NCI-H2171 (cell line): ENCODE measurements at places on chromosomes 6 and 20.

GRCh38 chr6:5422321-5422915 is 161.1 kb downstream of the FARS2 start:
- peak; percentile 10 for DNase-seq

- DNase-seq = no peak
These were observed 118.9 kb downstream of the TMEM170B start for GRCh38 chr6:11656491-11656890.

DNA sequence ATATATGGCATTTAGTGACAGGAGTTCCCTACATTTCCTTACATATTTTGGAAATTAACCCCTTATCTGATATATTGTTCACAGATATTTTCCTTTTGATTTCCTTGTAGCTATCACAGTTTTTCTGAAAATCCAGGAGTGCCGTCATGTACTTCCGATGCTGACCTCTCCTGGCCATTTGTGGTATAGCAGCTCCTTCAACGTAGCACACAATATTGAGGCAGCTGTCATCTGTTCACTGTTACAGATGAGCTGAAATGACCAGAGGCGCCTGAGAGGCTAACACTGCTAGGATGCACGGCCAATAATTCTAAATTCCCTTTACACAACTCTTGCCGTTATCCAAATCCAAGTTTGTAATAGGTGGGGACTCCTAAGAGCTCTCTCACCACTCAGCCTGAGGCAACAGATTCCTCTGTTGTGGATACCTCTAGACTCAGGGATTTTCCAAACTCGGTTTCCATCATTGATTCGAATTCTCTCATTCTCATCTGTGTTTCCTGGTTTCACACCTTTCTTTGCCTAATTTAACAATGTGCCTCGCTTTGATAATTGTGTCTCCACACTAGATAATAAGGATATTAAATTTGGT is 53.0 kb downstream of the MMUT start:
- peak; percentile 23 for DNase-seq

GRCh38 chr6:65410309-65410708 is 296.7 kb downstream of the EYS start:
- DNase-seq = no peak

GRCh38 chr20:64161356-64162238 is 2.7 kb upstream of the MYT1 start:
- no peak for DNase-seq

GRCh38 chr6:34813028-34813713 is 21.3 kb downstream of the BLTP3A start:
- DNase-seq = peak; percentile 55

GRCh38 chr20:34065260-34065659 is 46.8 kb downstream of the EIF2S2 start:
- no peak for DNase-seq

GRCh38 chr6:109360281-109360680 is 22.0 kb downstream of the CD164 start:
- DNase-seq = no peak

- DNase-seq = no peak
These were observed 9.5 kb downstream of the CBFA2T2 start for GRCh38 chr20:33499355-33499754.

- no peak for DNase-seq
These were observed 36.8 kb downstream of the PTCHD4 start for GRCh38 chr6:48073976-48074767.

GRCh38 chr6:33271117-33271467 is 584 bp downstream of the VPS52 start:
- DNase-seq = peak; percentile 51

GRCh38 chr20:21344206-21344900 is 41.2 kb downstream of the XRN2 start:
- no peak for DNase-seq

DNA sequence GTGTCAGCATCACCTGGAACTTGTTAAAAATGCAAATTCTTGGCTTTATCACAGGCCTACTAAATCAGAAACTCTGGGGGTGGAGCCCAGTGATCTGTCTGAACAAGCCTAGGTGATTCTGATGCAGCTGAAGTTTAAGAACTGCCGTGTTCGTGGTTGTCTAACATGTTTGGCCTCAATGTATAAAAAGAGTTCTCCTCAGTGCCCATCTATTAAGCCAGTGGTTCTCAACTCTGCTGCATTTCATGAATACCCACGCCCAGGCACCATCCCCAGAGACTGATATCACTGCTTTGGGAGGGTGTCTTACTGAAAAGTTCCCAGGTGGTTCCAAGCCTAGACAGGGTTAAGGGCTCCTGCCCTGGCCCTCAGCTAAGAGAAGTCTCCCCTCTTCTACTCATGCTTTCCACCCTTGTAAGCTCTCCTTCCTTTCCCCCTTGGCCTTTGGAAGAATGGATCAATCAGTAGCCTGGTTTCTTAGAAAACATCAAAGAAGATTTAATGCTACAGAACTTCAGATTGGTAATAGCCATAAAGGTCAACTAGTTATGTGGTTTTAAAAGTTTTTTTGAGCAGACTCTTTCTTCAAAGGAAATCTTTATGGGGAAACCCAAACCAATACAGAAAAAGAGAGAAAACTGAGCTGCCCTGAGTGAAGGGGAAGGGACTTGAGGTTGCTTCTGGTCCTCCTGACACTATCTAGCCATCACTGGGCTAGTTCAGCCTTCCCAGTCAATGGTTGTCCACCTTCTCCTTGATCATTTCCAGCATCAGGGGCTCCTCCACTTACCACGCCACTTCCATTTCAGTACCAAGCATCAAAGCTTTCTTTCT is 38.9 kb upstream of the TNFAIP3 start:
- DNase-seq = no peak

DNA sequence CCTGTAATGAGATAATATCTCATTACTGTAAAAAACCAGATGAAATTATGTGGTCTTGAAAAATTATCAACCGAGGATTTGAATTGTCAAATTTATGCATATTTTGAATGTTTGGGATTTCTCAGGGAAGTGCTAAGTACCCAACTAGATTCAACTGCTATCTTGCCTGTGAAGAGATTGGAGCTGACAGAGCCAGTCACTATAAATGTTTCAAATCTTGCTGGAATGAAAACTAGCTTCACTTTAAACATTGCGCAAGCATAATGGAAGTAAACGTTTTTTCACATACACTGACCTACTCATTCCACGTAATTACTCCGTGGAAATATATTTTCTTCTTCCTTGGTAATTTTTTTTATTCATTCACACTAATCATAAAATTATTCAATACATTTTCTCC is 46.7 kb downstream of the TMEM170B start:
- no peak for DNase-seq

DNA sequence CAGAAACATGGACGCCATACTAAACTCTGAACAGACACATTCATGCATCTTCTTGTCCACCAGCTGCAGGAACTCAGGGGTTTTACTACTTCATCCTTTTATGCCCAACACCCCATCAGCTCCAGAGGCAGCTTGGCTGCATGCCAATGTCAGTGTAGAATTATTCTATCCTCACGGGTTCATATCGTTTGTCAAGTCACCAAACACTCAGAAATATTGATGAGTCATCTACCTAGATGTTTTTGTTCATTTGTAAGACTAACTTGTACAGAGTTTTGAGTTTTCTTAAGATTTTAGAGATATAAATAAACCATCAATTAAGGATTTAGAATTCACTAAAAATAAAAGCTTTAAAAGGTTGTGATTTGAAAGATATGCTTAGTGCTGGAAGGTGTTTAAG is 590.7 kb upstream of the FLRT3 start:
- DNase-seq = peak; percentile 54

GRCh38 chr6:170096803-170097504 is 193.9 kb downstream of the DLL1 start:
- no peak for DNase-seq

GRCh38 chr20:49214571-49214970 is 4.6 kb upstream of the DDX27 start:
- no peak for DNase-seq

- DNase-seq = no peak
These were observed 113.9 kb upstream of the NAA20 start for GRCh38 chr20:19903168-19903811.

GRCh38 chr20:18267815-18268214 is 20.5 kb upstream of the ZNF133 start:
- DNase-seq = no peak

GRCh38 chr6:106046116-106046853 is 39.9 kb upstream of the PRDM1 start:
- no peak for DNase-seq

DNA sequence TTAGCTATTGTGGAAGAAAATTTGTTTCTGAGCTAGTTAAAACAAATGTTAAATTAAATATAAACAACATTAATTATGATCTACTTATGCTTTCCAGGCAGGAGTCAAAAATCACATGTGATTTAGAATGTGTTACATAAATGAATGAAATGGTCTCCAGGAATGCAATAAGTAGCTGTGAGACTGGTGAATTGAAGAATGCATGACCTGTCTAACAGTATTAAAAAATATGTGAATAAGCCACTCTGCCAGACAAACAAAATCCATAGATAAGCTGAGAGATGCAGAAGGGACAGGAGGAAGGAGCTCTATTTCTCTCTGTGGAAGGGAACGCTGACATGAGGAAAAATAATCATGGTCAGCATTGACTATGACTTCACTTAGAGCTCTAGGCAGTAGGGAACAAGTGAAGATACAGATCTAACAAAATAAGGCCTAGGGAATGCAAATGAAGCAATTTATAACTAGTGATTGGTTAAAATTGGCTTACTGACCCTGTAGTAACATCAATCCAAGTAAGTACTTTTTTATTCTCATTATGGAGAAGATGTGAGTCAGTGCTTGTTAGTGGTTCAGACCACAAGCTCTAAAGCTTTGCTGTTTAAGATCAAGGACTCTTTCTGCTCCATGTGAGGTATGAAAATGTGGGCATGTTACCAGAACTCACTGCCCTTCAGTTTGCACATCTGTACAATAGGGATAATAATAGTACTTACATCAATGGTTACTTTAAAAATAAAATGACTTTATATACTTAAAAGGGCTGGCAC is 432.6 kb downstream of the MMUT start:
- DNase-seq = no peak

- DNase-seq = no peak
These were observed 503.6 kb downstream of the PTPRT start for GRCh38 chr20:42686057-42686456.

DNA sequence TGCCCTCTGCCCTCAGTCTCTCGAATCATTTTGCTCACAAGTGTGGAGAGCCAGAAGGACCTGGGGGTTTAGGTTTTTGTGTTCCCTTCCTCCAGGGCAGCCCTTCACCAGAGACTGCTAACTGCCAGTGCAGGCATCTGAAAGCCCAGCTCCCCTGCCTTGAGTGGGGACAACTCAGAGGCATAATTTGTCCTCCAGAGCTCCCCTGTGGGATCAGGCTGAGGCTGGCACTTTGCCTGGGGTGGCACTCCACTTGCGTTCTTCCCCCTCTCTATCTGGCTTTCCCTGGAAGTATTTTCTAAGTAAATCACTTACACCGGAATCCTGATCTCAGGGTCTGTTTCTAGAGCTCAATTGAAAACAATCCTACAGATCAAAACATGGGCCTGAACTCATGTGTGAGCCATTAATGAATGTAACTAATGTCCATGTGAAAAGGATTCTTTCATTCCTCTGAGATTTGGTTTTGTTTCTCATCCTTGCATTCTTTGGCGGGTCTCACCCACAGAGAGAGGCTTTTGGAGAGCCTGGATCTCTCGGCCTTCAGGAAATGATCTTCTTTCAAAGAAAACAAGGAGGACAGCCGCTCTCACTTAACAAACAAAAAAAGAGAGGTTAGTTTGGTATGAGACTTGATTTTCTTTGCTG is 125.7 kb upstream of the RIPOR2 start:
- no peak for DNase-seq

- DNase-seq = no peak
These were observed 139.0 kb downstream of the PRDM13 start for GRCh38 chr6:99745651-99746050.

DNA sequence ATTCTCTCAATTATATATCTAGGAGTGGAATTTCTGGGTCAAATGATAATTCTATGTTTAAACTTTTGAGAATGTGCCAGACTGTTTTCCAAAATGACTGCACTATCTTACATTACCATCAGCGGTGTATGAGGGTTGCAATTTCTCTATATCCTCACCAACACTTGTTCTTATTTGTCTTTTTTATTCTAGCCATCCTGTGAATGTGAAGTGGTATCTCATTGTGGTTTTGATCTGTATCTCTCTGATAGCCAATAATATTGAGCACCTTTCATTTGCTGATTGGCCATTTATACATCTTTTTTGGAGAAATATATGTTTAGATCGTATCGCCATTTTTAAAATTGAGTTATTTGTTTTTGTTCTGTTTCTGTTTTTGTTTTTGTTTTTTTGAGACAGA is 32.3 kb downstream of the C20orf203 start:
- no peak for DNase-seq

- no peak for DNase-seq
These were observed 23.5 kb downstream of the NOL7 start for GRCh38 chr6:13638626-13639025.

GRCh38 chr6:159440911-159441703 is 251.9 kb downstream of the SOD2 start:
- DNase-seq = no peak
